ENCODE measurements at places on chromosomes 4 and X.

DNA sequence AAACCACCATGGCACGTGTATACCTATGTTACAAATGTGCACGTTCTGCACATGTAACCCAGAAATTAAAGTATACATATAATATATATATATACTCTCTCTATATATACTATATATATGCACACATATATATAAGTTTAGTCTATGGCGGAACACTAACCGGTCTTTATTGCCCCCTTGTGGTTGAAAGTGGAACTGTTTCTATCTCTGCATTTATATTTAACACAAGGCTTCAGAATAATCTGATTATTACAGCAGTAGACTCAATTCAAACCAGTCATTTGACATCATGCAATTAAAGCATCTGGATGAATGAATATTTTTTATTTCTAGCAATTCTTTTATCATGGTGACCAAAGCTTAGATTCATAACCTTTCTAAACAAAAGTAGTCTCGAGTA, 14.6 kb downstream of the RAB9B start:
- DNase-seq = no peak

DNA sequence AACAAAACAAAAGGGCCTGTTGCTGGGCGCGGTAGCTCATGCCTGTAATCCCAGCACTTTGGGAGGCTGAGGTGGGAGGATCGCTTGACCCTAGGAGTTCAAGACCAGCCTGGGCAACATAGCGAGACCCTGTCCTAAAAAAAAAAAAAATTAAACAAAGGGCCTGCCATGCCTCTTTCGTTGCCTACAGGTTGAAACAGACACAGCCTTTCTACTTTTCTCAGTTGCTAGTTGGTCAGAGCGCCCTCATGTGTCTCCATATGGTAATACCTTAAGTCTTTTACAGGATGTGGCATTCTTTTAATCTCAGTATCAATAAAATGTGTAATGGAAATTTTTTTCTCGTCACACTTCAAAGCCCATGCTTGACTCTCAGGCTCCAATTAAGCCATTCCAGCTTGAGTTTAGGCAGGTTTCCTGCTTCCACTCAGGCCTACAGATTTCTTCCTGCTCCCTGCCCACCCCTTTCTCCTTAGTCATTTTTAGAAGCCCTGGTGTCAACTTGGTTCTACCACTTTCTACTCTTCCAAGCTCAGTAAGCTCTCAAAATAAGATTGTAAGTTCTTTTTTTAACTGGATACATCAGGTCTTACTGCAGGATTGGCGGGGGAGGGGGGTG, 4.6 kb upstream of the SOWAHD start:
- no peak for DNase-seq

DNA sequence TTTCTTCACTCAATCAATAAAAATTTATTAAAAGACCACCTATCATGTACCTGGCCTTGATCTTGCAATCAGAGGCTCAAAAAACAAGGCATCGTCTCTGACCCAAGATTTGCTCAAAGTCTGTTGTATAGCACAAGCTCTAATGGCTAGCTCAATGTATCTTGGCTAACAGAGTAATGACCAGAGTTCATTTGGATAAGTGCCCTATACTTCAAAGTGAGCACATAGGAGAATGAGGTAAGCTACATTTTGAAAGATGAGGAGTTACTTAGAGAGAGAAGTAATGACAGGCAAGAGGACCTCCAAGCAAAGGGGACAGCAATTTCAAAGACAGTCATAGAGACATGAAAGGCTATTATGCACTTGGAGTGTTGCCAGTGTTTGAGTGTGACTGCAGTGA, 22.9 kb upstream of the GABRQ start:
- DNase-seq = no peak

DNA sequence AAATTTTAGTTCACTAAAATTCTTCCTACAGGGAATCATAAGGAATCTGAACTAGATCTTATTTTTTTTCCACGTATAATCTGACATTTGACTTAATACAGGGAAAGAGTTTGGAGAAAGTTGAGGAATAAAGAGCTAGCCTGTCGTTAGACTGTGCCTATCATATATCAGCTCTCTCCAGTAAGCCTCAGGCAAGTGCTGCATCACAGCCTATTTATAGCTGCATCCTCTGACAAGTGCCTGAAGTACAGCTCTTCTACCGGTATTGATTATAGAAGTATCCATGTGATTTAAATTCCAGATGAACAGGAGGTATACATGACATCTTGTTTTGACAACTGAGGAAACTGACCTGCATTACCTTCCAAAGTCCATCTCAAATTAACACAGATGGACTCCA, 248.9 kb downstream of the TLL1 start:
- DNase-seq = peak; percentile 3

DNA sequence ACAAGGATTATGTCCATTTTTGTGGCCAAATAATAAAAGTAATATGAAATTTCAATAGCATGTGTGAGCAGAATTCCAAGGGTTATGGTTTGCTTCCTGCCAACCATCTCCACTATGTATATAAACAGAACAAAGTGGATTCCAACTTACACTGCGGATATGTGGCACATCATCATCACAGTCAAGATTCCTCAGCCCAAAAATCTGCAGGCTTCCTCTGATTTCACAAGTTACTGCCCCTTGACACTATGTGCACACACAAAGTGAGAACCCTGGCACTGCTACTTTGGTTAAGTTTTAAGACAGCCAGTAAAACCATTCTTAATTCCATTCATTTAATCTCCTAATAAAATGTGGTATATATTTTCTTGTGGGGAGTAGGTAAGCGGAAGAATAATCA, 76.4 kb downstream of the LEF1 start:
- DNase-seq = no peak

- no peak for DNase-seq
These were observed 121.3 kb downstream of the GPR143 start for GRCh38 chrX:9644335-9644734.

DNA sequence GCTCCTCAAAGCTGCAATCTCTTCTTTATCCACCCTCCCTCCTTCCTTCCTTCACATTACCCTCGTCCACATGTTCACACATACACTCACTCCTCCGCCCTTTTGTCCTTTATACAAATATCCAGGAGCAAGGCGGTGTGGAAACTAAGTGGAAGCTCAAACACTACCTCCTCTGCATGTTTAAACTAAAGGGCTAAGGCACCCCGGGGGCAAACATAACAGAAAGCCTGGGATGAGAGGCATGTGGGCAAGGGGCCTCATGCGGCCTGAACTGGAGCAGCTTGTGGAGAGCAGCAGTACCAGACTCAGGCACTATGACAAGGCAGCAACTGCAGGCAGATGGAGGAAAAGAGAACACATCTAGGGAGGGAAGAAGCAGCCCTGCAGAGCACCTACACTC, 9.5 kb downstream of the MAB21L2 start:
- no peak for DNase-seq

- no peak for DNase-seq
These were observed 9.6 kb upstream of the DLG3 start for GRCh38 chrX:70434914-70435586.

Measured in putamen (tissue), 1 donor.